ENCODE measurements at places on chromosomes 3 and 15.

- no peak for DNase-seq
Measured at GRCh38 chr3:54909191-54909590, 18.7 kb downstream of the LRTM1 start.

DNA sequence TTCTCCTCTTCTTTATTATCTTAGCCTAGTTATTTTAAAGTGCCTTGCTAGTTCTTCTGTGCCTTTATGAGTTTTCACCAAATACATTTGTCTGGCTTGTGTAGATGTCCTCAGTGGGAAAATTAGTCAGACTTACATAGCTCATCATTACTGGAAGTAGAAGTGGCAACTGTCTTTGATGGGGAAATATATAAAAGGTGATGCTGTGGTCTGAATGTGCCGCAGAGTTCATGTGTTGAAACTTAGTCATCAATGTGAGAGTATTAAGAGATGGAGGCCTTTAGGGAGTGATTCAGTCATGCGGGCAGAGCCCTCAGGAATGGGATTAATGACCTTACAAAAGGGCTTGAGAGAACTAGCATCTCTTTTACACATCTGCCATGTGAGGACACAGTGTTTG is 6.4 kb upstream of the ERICH6 start:
- no peak for DNase-seq

GRCh38 chr15:50341616-50342136 is 13.3 kb downstream of the GABPB1 start:
- DNase-seq, result no peak

GRCh38 chr15:91522605-91523332 is 330.7 kb upstream of the SLCO3A1 start:
- DNase-seq, result no peak

- no peak for DNase-seq
Measured at GRCh38 chr3:9508781-9509180, 44.8 kb downstream of the LHFPL4 start.

GRCh38 chr15:32859251-32859650 is 141.4 kb downstream of the GREM1 start:
- no peak for DNase-seq

DNA sequence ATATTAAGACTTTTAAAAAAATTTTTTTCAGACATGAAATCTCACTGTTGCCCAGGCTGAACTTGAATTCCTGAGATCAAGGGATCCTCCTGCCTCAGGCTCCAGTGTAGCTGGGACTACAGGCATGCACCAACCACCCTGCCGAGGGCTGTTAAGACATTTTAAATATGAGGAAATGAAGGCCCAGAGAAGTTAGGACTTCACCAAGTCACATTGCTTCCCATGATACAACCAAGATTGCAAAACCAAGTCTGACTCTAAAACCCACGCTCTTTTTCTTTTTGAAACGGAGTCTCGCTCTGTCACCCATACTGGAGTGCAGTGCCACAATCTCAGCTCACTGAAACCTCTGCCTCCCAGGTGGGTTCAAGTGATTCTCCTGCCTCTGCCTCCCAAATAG is 28.0 kb downstream of the PTPN9 start:
- no peak for DNase-seq

DNA sequence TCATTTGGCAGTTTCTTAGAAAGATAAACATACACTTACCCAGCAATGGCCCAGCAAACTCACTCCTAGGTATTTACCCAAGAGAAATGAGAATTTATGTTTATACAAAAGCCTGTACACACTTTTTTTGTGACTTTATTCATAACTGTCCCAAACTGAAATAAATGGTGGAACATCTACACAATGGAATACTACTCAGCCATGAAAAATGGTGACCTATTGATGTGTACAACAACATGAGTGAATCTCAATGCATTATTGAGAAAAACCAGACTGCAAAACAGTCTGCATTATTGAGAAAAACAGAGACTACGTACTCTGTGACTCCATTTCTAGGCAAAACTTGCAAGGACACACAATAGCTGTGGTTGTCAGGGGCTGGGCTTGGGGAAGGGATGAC is 37.2 kb downstream of the SNRK start:
- DNase-seq, result no peak

- DNase-seq, result no peak
Measured at GRCh38 chr15:59501597-59501996, 63.6 kb downstream of the FAM81A start.

DNA sequence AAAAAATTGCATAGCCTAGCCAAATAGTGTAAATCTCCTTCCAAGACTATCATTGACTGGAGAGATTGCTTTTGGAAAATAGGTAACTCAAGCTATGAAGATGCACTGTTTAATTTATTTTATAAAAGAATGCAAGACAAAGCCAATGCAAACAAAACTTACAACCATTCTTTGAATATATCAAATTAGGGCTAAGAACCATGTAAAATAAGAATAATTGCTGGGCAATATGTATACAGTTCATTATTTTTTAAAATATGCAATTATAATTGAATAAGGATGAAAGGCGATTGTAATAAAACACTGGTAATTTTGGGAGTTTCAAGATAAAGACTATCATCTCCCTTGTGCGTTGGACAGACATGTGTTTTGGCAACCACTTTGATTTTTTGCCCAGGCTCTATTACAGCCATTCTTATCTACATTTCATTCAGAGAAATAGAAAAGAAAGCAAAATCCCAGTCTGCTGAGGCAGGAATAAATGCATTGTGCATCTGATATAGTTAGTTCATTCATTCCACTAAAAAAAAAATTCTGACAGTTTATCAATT is 242.3 kb upstream of the ROBO1 start:
- no peak for DNase-seq

DNA sequence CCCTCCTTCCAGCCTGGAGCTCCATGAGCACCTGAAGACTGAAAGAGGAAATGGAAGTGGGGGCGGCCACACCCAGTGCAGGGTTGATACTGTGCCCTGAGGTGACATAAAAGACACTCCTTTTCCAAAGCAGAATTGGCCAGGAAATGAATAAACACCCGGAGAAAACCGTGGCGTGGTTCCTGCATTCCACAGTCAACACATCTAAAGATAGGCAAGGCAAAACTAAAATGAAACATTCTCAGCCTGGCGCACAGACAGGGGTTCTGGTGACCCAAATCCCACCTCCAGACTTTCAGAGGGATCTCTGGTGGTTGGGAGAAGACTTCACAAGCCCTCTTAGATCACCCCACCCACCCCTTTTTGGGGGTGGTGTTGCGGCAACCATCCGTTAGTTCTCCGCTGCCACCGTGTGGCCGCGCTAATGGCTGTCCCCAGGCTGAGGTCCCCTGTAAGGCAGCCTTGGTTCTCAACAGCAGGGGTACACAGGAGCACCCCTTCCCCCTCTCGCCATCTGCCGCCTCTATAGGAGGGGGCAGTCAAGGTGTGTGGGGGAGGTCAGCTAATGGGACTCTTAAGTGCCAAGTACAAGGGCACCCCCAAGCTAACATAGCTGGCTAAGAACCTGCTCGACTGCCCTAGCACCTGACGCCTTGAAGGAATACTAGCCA is 2.5 kb upstream of the MST1R start:
- DNase-seq, result peak; percentile 62

- no peak for DNase-seq
Measured at GRCh38 chr15:68644083-68644904, 65.5 kb downstream of the CORO2B start.

DNA sequence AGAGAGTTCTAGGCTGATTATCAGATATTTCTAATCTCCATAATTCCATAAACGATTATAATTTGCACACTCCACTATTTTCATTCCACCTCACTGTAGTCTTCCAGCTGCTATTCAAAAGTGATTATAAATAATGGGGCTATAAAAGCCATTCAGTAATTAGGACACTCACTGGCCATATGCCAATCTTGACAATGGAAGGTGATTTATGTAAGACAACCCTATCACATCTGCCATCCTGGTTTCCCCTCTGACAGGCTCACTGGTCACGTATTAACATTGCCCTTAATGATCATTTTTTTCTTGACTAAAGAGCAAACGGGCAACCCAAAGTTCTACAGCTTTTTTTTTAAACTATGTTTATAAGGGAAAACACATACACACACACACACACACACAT is 402.4 kb downstream of the MAGI1 start:
- DNase-seq, result no peak

GRCh38 chr15:40722354-40722753 is 27.4 kb downstream of the RAD51 start:
- no peak for DNase-seq

- DNase-seq, result no peak
Measured at GRCh38 chr3:188197388-188197847, 43.5 kb downstream of the LPP start.

- no peak for DNase-seq
Measured at GRCh38 chr3:42901073-42901415, 4.9 kb upstream of the ZNF662 start.

- no peak for DNase-seq
Measured at GRCh38 chr3:55690726-55691125, 203.6 kb upstream of the WNT5A start.

DNA sequence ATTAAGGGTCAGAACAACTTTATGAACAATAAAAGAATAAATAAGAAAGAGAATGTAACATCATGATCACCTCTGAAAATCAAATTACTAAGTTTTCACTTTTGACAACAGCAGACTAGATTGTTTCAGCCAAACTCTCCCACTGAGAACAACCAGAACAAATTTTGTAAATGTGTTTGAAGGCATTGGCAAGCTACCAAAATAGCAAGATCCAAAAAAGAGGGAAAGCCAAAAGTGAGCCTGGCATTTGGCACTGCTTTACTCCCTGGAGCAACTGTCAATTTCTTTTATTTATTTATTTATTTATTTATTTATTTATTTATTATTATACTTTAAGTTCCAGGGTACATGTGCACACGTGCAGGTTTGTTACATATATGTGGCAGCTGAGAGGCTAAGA is 67.2 kb downstream of the CFAP44 start:
- no peak for DNase-seq

- DNase-seq, result no peak
Measured at GRCh38 chr3:45056608-45057301, 30.7 kb downstream of the CLEC3B start.

DNA sequence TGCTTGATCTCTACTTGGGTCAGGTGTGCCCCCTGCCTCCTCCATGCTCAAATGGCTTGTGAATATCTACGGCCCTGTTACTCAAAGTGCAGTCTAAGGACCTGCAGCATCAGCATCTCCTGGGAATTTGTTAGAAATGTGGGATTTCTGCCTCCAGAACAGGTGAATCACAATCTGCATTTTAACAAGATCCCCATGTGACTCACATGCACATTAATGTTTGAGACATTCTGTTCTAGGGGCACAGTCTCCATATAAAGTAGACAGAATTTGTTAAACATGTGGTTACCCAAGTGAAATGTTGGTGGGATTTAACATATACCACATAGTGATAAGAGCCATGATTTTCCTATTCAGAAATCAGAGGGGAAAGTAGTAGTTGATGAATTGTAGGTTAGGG is 256.2 kb downstream of the NR1D2 start:
- DNase-seq, result no peak

DNA sequence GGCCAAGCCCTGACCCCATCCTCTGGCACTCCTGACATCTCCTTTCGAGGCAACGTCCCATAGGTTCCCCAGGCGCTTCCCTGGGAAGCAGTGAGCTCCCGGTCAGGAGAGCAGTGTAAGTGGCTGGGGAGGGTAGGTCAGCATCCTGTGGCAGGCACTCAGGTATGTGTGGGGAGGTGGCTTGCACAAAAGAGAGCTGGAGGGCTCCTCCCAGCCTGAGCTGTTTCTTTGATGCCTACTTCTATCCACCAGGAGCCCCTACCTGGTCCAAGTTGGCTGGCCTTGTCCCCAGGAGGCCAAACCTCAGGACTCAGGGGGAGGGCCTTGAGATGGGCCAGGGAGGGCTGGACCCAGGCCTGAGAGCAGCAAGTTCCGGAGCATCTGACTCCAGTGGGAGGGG is 31.7 kb upstream of the LINGO1 start:
- no peak for DNase-seq

- peak; percentile 81 for DNase-seq
Measured at GRCh38 chr3:119034256-119035013, at the start of gene IGSF11. TSS of gene IGSF11 (minus strand) at chr3:119034846. CDS start at chr3:119034582, 264 bp downstream.

DNA sequence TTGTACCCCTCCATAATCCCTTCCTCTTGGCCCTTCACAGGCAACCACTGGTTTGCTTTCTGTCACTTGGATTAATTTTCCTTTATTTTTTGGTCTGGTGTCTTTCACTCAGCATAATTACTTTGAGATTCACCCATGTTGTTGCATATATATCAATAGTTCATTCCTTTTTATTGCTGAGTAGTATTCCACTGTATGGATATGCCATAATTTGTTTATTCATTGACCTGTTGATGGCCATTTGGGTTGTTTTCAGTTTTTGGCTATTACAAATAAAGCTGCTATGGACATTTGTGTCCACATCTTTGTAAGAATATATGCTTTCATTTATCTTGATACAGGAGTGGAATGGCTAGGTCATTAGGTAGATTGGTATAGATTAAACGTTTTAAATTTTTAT is 5.9 kb upstream of the ZNF621 start:
- DNase-seq, result no peak
